ENCODE measurements at places on chromosomes 7 and 10. TPM values are rescaled to one million over a fixed set of nuclear protein-coding genes. Genes with fewer than 3 reads are reported as not detected.

TFPI2 gene
- 220 TPM for total RNA-seq

SEMA3A gene
- total RNA-seq = 5.2 TPM

HYAL4 gene
- 0.04 TPM for total RNA-seq

LLCFC1 gene
- total RNA-seq = not detected

SPDYE2B gene
- total RNA-seq = not detected

POT1 gene
- total RNA-seq = 15.8 TPM

DGKI gene
- 0.43 TPM for total RNA-seq

NPFFR1 gene
- total RNA-seq = 0.02 TPM

SFRP5 gene
- 3.3 TPM for total RNA-seq

ASB10 gene
- not detected for total RNA-seq

CYP26C1 gene
- not detected for total RNA-seq

MBL2 gene
- not detected for total RNA-seq

SFTPA1 gene
- not detected for total RNA-seq

PNLIPRP2 gene
- 0.11 TPM for total RNA-seq

PLAU gene
- total RNA-seq = 87.2 TPM

CLDN3 gene
- total RNA-seq = 3.0 TPM

CYP2E1 gene
- 0.11 TPM for total RNA-seq

GPR26 gene
- not detected for total RNA-seq

CCL24 gene
- not detected for total RNA-seq

ANKRD61 gene
- 0.26 TPM for total RNA-seq

ATG9B gene
- 0.65 TPM for total RNA-seq

ZNF804B gene
- not detected for total RNA-seq

TM9SF3 gene
- total RNA-seq = 85.8 TPM

AGAP4 gene
- 6.6 TPM for total RNA-seq

CLEC2L gene
- total RNA-seq = not detected

LIPM gene
- not detected for total RNA-seq

HOXA4 gene
- 1.6 TPM for total RNA-seq

SP8 gene
- total RNA-seq = not detected

PWWP2B gene
- 16.2 TPM for total RNA-seq

SGMS1 gene
- 51.4 TPM for total RNA-seq

PPRC1 gene
- total RNA-seq = 62.3 TPM

C10orf62 gene
- not detected for total RNA-seq

FGFR2 gene
- 0.27 TPM for total RNA-seq

HSPA12A gene
- 7.0 TPM for total RNA-seq

MEOX2 gene
- total RNA-seq = not detected

VPS37D gene
- 3.1 TPM for total RNA-seq

ALOX5 gene
- total RNA-seq = 0.40 TPM
